ENCODE measurements at places on chromosomes 3 and 15.

GRCh38 chr3:134978658-134979057 is 183.6 kb downstream of the EPHB1 start:
- no peak for DNase-seq

DNA sequence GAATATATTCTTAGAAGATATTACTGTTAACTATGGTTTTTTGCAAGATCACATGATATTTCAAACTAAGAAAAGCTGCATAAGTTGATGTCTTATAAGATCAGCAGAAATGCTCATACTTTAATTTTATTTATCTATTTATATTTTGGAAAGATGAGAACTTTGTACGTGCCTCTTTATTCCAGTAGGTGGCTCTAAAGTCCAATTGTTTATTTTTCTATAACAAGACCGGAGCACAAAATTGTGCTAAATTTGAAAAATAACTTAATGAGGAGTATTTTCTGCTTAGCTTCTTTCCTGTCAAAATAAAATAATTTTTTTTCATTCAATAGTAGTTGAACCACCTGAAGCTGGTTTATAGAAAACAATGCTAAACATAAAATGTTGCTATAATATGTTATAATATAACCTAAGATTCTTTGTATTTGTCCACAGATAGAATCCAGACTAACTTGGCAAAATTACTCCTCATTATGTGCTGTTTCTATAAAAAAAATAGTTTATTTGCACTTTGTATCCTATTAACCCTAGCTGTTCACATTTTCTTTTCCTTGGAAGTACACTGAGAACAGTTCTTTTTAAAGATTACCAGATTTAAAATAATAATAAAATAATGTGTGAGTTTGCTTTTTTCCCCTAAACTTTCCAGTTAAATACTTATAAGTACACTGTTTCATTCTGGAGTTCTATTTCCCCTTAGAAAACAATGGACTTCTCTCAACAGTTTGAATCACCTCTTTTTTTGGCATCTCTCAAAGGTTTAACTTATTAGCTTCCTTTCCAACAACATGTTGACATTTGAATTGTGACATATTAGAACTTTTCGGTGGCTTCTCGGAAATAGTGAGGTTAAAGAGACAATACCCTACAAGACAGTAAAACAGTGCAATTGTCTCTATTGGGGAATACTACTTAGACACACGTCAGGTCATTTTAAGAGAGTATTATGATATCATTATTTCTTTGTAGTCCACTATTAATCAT is 530.0 kb downstream of the MECOM start:
- no peak for DNase-seq

GRCh38 chr3:146948186-146948585 is 343.0 kb upstream of the PLSCR5 start:
- DNase-seq, result no peak

- no peak for DNase-seq
These were observed 236.8 kb downstream of the TLE3 start for GRCh38 chr15:69860921-69861320.

GRCh38 chr3:17340261-17340660 is 402.2 kb downstream of the TBC1D5 start:
- no peak for DNase-seq

GRCh38 chr3:101677436-101678286 is 729 bp upstream of the ZBTB11 start:
- DNase-seq, result no peak

GRCh38 chr3:158506456-158506855 is 64.5 kb upstream of the MLF1 start:
- DNase-seq, result no peak

DNA sequence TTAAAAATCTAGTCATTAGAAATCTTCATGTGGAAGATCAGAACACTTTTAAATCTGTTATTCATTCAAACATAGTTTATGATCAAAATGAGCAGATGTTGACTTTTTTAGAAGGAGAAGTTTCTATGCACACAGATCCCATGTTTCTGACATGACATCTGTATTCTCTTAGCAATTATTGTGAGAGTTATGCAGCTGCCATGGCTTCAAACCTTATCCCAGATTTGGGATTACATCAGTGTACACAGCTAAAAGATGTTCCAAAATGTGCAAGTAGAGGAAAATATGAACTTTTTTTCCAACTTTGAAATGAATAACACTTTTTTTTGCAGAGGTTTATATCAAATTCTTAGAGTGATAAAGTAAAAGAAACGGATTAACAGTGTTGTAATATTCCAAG is 1166.9 kb downstream of the ZPLD1 start:
- DNase-seq, result no peak

DNA sequence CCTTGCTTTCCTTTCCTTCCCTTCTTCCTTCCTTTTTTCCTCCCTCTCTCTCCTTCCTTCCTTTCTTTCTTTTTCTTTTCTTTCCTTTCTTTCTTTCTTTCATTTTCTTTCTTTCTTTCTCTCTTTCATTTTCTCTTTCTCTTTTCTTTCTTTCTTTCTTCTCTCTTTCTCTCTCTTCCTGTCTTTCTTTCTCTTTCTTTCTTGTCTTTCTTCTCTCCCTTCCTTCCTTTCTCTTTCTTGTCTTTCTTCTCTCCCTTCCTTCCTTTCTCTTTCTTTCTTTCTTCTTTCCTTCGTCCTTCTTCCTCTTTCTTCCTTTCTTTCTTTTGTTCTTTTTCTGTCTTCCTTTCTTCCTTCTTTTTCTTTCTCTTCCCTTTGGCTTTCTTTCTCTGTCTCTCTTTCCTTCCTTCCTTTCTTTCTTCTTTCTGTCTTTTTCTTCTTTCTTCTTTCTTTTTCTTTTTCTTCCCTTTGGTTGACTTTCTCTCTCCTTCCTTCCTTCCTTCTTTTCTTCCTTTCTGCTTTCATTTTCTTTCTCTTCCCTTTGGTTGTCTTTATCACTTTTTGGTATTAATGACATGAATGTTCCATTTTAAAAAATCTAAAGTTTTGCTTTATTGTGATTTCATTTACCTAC is 496.4 kb upstream of the CBLB start:
- DNase-seq, result no peak

GRCh38 chr3:197178998-197179397 is 119.4 kb downstream of the DLG1 start:
- DNase-seq, result no peak

- DNase-seq, result no peak
These were observed 471.8 kb downstream of the MFSD1 start for GRCh38 chr3:159273608-159274007.

- DNase-seq, result no peak
These were observed 15.2 kb upstream of the PTPN9 start for GRCh38 chr15:75594276-75594675.

DNA sequence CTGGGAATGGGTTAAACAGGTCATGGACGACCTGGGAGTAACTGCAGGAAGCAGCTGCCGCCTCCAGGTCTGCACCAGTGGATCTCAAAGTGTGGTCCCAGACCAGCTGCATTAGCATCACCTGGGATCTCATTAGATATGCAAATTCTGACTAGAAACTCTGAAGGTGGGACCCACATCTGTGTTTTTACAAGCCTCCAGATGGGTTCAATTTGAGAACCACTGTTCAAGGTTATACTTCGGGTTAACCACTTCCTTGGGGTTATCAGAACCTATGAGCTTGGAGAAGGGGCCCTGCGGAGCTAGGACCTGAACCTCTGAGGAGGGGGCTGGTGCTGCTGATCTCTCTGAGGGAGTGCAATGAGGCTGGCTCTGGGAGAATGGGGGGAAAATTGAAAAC is 324.8 kb upstream of the CTDSPL start:
- no peak for DNase-seq

DNA sequence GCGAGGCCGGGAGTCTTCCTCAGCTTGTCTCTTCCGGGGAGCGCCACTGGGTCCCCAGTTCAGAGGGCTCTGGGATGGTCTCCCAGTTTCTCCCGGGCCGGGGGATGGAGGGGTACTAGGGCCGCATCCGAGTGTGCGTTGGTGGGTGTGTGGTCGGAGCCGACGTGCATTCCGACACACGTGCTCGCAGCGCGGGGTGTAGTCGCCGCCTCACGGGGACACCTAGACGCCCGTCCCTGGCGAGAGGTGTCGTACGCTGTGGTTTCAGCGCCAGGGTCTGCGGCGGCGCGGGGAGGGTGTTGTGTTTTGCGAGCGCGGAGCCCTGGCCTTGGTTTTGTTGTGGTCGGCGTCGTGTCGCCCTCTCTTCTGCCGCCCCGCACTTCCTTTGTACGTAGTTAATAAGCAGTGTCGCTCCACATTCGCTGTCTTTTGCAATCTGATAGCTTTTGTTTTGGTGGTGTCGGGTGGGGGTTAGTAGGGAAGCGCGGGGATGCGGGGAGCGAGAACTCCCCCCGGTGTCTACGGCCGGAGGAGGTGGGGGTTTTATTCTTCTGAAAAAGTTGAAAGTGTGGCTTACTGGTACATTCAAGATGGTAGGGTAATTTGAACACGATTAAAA is 2.2 kb downstream of the IGF1R start:
- no peak for DNase-seq

DNA sequence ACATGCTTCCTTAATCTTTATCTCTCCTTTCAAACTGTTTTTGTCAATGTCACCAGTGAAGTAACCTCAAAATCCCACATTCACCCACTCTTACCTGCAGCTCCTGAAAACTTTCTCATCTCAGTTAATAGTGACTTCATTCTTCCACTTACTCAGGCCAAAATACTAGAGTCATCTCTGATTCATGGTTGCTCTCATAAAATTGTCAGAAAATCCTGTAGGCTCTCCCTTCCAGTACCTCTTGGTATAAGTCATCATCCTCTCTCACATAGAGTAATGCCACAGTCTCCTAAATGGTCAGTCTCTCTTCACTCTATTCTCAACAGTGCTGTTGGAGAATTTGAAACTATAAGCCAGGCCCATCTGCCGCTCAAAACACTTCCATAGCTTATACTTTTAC is 34.9 kb upstream of the POU1F1 start:
- no peak for DNase-seq

DNA sequence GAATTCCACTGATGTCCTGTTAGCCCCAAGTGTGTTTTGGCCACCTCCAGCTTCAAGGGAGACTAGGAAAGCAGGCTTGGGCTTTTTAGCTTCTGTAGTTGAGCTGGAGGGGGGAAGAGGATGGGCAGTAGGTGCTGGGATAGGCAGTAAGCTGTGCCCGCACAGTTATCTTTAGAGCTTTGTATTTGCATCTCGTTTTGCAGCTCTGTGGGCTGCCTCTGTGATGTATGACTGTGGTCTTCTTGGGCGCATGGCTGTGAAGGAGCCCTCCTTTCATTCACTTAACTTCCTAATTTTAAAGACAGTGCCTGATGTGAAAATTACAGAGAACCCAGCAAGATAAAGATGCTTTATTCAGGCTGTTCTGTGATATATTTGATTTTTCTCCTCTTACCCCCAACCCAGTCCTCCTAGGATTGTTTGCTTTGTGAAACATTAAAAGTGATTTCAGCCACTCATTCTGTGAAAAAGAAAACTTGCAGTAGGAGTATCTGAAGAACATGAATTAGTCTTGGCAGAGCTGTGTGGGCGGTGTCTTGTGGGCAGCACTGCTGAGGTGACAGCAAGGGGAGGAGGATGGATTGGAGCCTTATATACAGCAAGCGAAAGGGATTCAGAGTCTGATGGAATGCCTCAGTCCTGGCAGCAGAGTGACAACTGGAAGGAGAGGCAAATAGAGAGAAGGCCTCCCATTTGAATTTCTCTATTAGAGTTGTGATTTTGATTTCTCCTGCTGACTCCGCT is 74.3 kb downstream of the LARS2 start:
- DNase-seq, result no peak

GRCh38 chr15:72503147-72503546 is 29.0 kb downstream of the ARIH1 start:
- no peak for DNase-seq

GRCh38 chr3:39757307-39757706 is 52.1 kb upstream of the MYRIP start:
- DNase-seq, result no peak

GRCh38 chr3:135895106-135895733 is 70.3 kb upstream of the PPP2R3A start:
- no peak for DNase-seq

GRCh38 chr15:85284497-85284896 is 95.9 kb upstream of the AKAP13 start:
- DNase-seq, result no peak

- no peak for DNase-seq
These were observed at the start of gene SKOR1 for GRCh38 chr15:67824976-67825880. Gene SKOR1 (plus strand): TSS chr15:67825509. CDS start chr15:67825603, 94 bp downstream.

- DNase-seq, result no peak
These were observed 206.6 kb downstream of the GBE1 start for GRCh38 chr3:81554801-81555200.

- no peak for DNase-seq
These were observed 94.6 kb upstream of the RASGRF1 start for GRCh38 chr15:79185199-79185598.

DNA sequence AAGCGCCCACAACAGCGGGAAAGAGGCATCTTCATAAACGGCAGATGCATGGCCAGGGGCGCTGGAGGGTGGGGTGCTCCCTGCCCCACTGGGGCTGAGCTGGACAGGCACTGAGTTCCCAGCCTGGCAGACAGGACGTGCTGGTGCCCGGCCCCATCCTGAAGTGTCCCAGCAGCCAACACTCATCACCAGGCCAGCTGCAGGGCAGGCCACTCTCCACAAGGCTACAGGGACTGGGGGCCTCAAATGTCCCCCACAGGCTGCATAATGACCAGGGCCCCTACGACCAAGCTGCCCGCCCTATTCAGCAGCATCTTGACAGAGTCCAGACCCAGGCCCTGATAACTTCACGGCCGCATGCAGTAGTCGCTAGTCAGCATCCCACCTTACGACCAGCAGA is 124.1 kb upstream of the IQSEC1 start:
- DNase-seq, result no peak

GRCh38 chr3:191721990-191722389 is 261.0 kb downstream of the PYDC2 start:
- no peak for DNase-seq

DNA sequence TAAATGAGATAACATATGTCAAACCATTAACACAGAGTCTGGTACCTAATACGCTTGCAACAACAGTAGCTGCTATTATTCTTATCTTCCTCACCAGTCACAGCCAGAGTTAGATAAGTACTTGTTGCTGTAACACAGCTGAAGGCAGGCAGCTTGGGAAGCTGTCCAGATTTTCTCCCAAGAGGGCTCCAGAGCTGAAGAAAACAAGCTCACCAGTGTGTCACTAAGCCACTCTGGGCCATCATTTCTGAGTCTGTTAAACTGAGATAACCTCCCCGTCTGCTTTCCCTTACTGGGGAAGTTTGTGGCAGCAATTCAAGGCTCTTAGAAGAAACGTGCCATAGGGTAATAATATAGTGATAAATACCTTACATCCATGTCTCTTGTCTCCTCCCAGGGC is 226.3 kb downstream of the TAFA4 start:
- no peak for DNase-seq

DNA sequence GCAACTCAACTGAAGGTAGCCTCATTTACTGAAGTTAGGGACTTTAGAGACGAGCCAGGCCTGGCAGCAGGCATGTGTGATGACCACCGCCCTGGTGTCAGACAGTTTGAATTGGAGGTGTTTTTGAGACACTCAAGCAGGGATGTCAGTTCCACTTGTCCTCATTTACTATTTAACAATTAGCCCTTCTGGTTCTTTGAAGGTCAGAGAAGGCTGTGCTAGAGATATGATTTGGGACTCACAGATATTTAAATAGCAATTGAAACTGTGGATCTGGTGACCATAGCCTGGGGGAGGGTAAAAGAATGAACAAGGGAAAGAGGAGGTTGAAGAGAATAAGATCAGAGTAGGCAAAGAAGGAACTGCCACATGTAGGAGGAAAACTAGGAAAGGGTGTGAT is 74.6 kb downstream of the REC114 start:
- no peak for DNase-seq

Measured in stimulated activated CD8-positive, alpha-beta memory T cell treated with anti-CD3 and anti-CD28 coated beads, Interleukin-4, amount 100 ng/mL, for 1 hour (primary cell).